ENCODE measurements at places on chromosomes 2 and 18.

DNA sequence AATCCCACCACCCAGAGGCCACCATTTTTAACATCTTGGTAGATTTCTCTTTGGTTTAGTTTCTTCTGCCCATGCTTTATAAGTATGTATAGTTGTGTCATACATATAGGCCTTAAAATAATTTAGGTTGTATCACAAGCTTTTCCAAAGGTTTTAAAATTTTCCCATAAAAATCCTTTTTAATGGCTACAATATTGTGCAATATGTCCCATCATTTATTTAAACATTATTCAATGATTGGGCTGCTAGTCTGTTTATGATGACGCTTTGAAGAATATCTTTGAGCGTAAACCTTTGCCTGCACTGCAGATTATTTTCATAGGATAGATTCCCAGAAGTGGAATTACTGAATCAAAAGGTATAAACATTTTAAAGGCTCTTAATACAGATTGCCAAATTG lies 217.3 kb downstream of the CLIP4 start:
- DNase-seq: no peak

DNA sequence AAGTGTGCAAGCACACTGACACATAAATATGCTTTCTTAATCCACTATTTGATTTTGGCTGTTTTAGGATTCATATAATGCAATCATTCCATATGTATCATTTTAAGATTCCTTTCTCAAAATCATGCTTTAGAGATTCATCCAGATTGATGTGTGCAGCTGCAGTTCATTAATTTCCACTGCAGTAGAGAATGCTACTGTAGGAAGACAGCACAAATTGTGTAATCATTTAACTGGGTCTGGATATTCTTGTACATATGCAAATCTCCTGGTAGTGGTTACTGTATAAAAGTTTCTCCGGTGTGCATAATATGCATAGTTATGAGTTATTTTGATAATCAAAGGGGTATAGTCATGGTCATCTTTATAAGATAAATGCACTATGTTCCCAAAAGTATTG lies 502.5 kb upstream of the ACVR2A start:
- no peak for DNase-seq

DNA sequence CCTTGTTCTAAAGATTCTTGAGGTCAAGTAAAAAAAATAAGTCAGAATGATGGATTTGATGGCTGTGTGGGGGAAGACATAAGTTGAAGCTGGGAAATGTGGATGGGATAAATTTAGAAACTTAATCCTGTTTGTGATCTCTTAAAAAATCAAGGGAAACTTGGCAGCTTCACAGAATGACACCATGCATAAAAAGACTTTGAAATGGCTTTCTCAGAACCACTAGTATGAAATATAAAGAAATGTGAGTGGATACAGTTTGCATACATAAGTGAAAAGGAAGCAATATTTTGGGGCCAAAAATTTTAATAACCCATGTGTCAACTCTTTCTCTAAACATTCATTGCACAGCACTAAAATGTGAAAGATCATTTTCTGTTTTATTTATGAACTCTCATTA lies 21.7 kb downstream of the CDH19 start:
- DNase-seq: no peak

GRCh38 chr2:217086038-217086522 lies 226.2 kb upstream of the TNP1 start:
- DNase-seq: no peak

GRCh38 chr2:19643117-19643518 lies 258.7 kb downstream of the TTC32 start:
- no peak for DNase-seq

- DNase-seq: peak; percentile 79
Measured at GRCh38 chr2:106094131-106094841, 99.8 kb downstream of the UXS1 start.

DNA sequence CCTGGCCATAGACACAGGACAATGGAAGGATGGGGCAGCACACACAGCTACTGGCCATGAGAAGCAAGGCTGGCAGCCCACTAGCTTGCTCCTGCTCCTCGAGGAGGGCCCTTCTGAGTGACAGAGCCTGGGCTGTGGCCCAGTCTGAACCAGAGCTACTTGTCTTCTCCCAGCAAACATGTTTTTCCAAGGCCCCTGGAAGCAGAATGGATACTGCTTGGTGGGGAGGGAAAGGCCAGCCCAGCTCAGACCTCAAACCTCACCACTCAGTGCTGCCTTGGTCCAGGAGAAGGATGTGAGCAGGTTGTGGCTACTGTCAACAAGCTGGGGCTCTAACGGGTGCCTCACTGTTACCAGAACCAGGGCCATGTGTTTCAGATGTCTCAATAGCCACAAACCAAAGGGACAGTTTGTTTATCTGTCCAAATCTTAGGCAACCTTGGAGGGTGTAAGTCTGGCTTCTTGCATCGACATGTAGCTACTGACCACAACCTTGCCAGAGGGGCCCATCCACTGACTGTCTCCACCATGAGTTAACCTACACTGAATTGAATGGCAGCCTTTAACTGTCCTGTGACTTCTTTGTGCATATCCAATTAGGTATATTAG lies 98.6 kb downstream of the TGFA start:
- DNase-seq: no peak

DNA sequence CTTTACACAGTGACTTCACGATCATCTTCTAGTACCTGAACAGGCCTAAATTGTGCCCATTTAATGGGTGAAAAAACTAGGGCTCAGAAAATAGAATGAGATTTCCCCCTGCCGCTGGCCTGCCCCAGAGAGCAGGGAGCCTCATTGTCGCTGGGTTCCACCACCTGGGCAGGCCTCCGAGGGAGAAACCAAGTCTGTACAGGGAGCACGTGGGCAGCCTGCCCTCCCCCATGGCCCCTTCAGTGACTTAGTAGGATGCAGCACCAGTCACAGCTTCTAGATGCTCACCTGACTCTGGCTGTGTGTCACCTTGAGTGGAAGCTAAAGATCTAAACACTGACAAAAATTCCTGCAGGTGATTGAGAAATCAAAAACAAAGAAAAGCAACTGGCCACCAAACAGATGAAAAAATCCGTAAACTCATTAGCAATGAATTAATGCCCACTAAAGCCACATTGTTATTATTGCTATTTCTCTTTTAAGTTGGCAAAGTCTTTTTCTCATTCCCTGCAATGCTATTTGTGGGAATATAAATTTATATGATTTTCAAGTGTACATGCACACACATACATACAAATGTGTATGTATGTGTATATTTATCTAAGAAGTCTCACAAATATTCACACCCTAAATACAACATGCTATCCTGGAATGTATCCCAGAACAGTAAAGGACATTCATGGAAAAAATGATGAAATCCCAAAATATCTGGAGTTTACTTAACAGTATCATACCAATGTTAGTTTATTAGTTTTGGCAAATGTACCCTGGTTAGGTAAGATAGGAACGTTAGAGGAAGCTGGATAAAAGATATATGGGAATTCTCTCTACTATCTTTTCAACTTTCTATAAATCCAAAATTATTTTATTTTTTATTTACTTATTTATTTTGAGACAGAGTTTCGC lies 18.7 kb upstream of the ASPRV1 start:
- DNase-seq: no peak

DNA sequence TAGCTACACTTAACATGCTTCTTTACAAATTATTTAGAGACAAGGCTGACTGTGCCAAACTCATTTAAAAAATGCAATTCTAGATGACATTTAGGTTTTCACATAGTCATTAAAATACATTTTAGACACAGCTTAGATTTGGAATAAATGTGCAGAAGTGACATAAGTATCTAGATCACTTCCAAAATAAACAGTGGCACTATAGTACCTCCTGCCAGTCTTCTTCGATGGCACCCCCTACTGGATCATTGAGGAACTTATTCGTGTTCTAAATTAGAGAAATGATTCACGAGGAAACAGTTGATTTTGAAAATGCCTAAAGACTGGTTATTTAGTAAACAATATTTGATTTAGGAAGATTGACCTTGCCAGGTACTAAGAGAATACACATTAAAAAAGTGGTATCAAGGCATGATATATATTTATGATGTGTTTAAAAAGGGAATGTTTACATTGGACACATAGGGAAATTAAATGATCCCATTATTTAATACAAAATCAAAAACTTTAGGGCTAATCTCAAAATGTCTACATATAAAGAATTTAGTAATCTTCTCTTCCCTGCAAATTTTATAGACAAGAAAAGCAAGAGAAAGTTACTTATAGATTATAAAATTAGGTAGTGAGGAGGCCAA lies 323.9 kb downstream of the XIRP2 start:
- DNase-seq: peak; percentile 20

GRCh38 chr2:7097353-7097895 lies 180.2 kb downstream of the RNF144A start:
- peak; percentile 75 for DNase-seq

DNA sequence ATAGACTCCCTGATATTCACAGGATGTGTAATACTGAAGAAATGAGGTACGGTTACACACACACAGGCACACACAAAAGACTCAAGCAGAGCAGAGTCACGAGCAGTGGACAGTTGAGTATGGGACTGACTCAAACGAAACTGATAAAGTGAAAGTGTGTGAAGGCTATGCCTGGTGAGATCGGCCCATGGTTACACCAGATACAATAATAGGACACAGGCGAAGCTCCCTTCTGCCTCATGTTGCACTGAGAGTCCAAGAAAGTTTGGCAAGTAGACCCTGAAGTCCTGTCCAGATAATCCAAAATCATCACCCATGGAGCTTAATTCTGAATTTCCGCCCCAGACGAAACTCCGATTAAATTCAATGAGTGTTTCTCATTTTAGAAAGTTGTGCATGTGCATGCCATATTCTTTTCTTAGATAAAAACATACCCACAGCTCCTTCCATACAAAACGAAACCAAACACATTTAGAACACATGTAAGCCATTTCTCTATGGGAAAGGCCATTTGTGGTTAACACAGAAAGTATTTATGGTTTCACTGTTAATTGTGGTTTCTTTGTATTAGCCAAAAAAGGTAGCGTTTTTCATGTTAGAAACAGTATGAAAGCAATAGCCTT lies 567.6 kb downstream of the PLCL1 start:
- peak; percentile 2 for DNase-seq

- no peak for DNase-seq
Measured at GRCh38 chr18:50080932-50081560, 113.9 kb downstream of the MYO5B start.

DNA sequence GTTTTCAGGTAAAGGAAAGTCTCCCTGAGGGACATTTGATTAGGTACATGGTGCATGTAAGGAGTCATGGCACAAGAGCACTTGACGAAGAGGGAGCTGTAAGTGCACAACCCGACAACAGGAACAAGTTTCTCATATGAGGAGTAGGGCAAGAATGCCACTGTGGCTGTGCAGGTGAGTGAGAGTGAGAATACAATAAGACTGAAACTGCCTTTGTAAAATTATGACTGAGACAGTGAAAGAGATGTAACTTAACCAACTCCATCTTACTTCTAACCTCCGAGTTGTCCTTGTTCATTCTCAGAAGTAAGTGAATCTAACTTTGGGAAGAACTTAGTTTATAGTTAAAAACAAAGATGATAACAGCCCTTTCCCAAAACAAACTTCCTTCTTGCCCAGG lies 1025.8 kb upstream of the CNTNAP5 start:
- DNase-seq: no peak

DNA sequence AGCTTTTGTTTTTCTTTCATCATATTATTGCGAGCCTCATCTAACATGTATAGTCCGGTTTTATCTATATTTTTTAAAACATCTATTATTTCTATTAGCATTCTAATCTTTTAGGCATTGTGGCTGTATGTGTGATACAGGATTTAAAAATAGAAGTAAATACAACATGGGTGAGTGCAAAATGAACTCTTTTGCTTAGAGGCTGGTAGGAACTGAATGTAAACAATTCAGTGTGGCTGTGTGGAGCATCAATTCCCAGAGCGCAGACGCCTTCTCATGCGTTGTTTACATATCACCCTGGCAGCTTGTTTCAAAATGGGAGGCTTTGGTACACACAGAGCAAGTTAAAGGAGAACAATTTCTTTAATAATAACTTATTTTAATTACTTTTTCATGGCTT lies 836 bp downstream of the DTNA start:
- DNase-seq: no peak

DNA sequence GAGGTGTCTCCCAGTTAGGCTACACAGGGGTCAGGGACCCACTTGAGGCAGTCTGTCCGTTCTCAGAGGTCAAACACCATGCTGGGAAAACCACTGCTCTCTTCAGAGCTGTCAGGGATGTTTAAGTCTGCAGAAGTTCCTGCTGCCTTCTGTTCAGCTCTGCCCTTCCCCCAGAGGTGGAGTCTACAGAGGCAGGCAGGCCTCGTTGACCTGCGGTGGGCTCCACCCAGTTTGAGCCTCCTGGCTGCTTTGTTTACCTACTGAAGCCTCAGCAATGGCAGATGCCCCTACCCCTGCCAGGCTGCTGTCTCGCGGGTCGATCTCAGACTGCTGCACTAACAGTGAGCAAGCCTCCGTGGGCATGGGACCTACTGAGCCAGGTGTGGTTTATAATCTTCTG lies 346.3 kb downstream of the CELF4 start:
- no peak for DNase-seq

DNA sequence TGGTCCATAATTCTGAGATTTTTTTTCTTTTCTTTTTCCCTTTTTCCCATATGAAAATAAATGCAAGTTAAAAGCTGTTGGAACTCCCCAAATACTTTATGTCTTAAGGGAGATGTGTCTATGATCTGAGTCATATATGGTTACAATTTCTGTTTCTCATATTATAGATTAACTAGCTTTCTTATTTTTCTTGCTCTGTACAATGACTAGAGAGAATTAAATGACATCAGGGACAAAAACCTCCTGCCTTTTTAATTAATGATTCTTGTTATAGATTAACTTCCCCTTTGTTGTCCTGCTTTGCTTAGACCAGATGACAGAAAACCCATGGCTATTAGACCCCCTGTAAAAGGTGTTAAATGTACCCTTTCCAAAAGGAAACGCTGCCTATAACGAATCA lies 643.9 kb upstream of the NXPH2 start:
- no peak for DNase-seq

DNA sequence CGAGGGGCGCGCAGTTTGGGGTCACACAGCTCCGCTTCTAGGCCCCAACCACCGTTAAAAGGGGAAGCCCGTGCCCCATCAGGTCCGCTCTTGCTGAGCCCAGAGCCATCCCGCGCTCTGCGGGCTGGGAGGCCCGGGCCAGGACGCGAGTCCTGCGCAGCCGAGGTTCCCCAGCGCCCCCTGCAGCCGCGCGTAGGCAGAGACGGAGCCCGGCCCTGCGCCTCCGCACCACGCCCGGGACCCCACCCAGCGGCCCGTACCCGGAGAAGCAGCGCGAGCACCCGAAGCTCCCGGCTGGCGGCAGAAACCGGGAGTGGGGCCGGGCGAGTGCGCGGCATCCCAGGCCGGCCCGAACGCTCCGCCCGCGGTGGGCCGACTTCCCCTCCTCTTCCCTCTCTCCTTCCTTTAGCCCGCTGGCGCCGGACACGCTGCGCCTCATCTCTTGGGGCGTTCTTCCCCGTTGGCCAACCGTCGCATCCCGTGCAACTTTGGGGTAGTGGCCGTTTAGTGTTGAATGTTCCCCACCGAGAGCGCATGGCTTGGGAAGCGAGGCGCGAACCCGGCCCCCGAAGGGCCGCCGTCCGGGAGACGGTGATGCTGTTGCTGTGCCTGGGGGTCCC lies at the start of gene ITGA4:
ITGA4 (plus strand) TSS at position 266 of the 620 bp plus-strand sequence; CDS start at position 535, 269 bp downstream.
- DNase-seq: peak; percentile 88

DNA sequence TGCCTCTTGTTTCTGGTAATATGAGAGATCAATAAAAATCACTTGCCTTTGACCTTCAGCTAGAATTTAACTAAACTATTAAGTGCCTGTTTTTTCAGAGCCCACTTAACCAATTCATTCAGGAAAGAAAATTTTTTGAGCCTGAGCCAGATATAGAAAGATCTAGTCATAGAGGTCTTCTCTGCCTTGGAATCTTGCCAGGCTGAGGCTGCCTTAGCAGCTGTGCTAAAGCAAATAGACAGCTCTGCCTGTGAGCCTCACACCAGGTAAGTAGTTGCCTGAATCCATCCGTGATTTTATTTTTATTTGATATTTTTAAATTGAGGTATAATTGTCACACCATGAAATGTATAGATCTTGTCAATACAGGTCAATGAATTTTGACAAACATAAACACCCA lies 27.4 kb downstream of the EVX2 start:
- DNase-seq: no peak

All from CD4-positive, alpha-beta T cell treated with Interleukin-10 for 1 hour (primary cell).